ENCODE measurements at places on chromosomes 13 and 19. TPM values are rescaled to one million over a fixed set of nuclear protein-coding genes. Genes with fewer than 3 reads are reported as not detected.

The IGFL2 gene
- not detected for total RNA-seq

The TSKS gene
- total RNA-seq = not detected

DNA sequence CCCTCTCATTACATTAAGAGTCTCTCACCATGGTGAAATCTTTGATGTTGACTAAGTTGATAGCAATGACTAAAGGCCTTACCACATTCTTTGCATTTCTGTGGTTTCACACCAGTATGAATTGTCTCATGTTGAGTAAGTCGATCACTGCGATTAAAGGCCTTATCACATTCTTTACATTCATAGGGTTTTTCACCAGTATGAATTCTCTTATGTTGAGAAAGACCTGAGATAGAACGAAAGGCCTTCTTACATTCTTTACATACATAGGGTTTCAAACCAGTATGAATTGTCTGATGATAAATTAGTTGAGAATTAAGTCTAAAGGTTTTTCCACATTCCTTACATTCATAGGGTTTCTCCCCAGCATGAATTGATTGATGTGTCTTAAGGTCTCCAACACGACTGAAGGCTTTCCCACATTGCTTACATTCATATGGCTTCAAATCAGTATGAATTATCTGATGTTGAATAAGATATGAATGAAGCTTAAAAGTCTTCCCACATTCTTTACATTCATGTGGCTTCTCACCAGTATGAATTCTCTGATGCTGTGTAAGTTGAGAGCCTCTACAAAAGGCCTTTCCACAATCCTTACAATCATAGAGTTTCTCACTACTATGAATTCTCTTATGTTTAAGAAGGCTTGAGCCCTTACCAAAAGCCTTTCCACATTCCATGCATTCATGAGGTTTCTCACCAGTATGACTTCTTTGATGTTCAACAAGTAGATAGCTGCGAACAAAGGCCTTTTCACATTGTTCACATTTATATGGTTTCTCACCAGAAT is 45.6 kb downstream of the ZNF283 start:
- peak; percentile 39 for DNase-seq

- no peak for DNase-seq
Measured at GRCh38 chr13:31433207-31433606, 233.4 kb downstream of the B3GLCT start.

Measured in M059J (cell line).